ENCODE measurements at places on chromosomes 13 and 19. TPM values are rescaled to one million over a fixed set of nuclear protein-coding genes. Genes with fewer than 3 reads are reported as not detected.

The FUT6 gene
- total RNA-seq, result not detected

DNA sequence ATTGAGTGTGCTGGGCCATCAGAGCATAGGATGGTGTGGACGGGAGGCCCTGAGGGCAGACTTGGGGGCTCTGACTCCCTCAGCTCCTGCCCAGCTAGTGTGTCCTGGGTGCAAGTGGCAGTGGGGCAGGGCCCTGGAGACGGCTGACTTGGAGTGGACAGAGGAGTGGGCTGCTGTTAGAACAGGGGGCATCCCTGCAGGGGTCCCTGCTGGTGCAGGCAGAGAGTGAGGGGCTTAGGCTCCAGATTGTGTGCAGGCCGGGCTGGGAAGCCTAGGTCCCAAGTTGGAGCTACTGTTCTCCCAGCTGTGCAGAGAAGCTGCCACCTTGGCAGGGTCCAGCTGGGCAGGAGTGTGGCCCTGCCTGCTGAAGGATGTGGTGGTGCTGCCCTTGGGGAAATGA, 8.6 kb downstream of the KCTD15 start:
- DNase-seq, result no peak

The CEACAM3 gene
- total RNA-seq, result not detected

The GPC5 gene
- total RNA-seq, result 0.28 TPM

The PDX1 gene
- total RNA-seq, result not detected

The ZSWIM9 gene
- total RNA-seq, result 11.6 TPM

The SRRM5 gene
- total RNA-seq, result 1.2 TPM

The IFI30 gene
- total RNA-seq, result 5.0 TPM

The CLDND2 gene
- 8.1 TPM for total RNA-seq

GRCh38 chr13:105370011-105370650, 1165.3 kb downstream of the EFNB2 start:
- DNase-seq, result no peak
